ENCODE measurements at places on chromosomes 5 and 9. TPM values are rescaled to one million over a fixed set of nuclear protein-coding genes. Genes with fewer than 3 reads are reported as not detected.

The DDX4 gene
- not detected for total RNA-seq

The ADRB2 gene
- 20.5 TPM for total RNA-seq

The OR5C1 gene
- not detected for total RNA-seq

The IFNB1 gene
- total RNA-seq: not detected

All from omental fat pad (tissue), 4 donors.